ENCODE measurements at places on chromosomes 13 and 19.
A peak's percentile ranks its signal among the peaks of the same experiment; 100 is the strongest.

DNA sequence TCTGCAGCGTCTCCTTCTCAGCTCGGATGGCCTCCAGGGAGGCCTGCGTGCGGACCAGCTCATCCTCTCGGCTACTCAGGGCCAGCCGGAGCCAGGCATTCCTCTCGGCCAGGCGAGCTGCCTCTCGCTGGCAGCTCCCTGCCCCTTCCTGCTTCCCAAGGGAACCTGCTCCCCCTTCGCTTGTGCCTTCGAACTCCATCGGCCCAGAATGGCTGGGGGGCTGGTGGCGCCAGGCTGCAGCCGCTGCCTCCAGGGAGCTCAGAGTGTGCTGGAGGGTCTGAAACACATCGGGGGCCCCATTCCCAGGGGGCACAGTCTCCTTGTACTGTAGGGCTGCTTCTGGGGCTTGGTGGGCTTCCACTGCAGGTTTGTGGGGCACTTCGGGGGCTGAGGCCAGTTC, 2.0 kb downstream of the USHBP1 start:
- DNase-seq = no peak

DNA sequence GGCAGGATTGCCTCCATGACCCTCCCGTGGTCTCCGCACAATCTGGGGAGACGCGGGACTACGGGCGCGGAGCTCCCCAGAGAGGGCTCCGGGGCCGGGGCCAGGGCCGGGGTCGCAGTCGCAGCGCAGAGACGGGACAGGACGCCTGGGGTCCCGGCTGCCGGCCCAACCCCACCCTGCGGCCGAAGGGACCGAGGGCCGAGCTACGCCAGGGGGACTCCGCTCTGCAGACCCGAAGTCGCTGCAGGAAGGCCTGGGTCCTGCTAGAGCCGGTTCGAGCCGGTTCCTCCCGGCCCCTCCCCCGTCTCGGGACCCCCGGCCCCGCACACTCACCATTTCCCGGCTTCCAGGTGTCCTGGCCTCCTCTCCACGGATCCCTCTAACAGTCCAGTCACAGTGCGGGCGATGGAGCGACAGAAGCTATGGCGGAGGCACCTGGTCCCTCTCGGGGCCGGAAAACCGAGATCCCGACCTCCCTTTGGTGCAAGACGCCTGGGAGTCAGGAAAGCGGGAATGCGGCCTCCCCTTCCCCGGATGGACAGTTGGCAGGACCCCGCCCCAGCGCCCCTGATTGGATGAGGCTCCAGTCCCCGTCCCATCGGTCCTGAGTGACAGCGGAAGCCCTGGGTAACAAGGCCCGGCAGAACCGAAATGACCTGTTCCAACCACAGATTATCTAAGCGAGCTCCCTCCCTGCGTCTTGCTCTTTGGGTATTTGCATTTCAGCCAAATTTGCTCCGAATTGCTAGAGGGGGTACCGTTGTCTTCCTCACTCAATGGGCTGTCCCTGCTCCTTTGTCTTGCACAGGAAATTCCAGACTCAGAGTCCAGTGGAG, at the start of gene ZNF625:
Gene ZNF625 (minus strand): TSS at position 512 of the 836 bp plus-strand sequence. CDS start 176 bp downstream, at position 336.
- peak; percentile 79 for DNase-seq

DNA sequence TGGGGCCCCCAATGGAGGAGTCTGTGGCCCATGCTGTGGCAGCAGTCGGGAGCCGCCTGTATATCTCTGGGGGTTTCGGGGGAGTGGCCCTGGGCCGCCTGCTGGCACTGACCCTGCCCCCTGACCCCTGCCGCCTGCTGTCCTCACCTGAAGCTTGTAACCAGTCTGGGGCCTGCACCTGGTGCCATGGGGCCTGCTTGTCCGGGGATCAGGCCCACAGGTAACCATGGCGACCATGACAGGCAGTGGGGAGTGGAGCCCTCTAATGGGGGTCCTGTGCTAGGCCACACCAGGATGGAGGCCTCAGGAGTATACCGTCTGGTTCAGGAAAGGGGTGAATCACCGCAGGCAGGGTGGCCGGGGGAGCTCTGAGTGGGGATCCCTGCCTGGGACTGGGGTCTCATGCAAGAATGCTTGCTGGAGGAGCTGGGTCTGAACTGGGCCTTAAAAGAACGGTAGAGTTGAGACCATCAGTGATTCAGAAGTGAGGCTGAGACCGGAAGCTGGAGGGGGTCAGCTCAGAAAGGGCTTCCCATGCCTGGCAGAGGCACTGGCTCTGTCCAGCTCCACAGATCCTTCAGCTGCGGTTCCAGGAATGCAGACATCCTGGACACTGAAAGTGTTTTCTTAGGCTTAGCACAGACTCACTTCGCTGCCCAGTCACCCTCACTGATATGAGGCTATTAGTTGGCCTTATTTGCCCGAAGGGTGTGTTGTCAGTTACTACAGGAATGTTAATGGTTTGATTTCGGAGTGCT, 29.1 kb downstream of the CNFN start:
- DNase-seq = no peak

DNA sequence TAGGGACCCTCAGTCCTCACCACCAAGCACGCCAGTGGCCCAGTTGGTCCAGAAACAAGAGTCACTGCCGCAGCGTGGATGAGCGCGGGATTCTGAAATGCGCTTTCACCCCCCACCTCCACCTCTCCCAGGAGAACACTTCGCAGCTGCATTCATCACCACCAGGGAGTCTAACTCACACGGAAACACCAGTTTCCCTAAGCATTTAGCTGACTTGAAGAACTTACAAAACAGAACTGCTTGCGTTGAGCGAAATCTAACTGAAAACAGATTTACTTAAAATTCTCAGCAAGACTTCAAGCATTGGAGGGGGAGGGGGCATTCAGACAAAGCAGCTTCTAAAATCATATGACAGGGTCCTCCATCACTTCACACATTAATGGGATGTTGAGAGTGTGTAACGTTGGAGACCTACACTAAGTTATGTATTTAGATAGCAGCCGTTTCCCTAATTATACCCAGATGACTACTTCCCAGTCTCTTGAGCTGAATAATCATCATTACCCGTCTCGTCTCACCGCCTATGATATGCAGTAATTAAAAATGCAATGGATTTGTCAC, 258.2 kb upstream of the IRS2 start:
- DNase-seq = no peak

DNA sequence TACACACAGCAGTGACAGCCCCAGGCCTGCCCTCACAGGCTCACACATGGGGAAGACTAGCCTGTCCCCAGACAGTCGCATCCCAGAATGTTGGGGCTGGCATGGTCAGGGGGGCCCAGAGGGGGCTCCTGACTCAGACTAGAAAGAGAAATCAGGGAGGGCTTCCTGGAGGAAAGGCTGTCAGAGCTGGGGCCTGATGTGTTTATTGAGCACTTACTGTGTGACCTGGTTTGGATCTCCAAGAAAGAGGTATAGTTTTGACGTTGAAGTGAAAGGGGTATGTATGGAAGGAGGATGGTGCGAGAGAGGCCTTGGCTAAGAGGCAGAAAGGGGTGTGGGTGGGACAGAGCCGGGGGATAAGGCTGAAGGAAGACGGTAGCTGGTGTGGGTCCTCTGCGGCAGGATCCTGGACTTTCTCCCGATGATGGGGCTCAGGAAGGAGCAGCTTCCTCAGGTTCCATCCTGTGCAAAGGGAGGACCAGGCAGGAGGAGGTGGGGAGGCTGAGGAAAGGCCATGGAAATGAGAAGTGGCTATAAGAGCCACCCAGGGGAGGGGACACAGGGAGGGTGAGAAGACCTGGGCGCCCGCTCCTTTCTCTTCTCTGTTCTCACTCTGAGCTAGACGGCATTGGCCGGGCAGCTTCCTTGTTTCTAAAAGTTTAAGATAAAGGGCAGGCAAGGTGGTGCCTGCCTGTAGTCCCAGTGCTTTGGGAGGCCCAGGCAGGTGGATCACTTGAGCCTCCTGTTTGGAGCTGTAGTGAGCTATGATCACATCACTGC, 16.1 kb upstream of the BCL3 start:
- no peak for DNase-seq

DNA sequence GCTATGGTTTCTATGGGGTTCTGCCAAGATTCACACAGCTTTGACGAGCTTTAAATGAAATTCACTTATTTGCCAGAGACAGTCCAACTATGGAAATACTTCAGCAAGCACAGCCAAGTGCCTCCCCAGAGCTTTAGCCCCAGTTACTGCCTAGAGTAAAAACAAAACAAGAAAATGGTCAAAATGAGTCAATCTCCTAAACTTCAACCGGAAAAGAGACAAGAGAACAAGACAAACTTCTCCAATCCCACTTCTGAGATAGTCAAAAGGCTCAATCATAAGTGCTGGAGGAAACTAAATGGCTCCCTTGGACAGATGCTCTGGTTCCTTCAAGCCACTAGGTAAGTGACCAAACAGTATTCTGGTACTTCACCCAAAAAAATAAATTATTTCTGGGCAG, 65.8 kb downstream of the KATNAL1 start:
- peak; percentile 25 for DNase-seq

DNA sequence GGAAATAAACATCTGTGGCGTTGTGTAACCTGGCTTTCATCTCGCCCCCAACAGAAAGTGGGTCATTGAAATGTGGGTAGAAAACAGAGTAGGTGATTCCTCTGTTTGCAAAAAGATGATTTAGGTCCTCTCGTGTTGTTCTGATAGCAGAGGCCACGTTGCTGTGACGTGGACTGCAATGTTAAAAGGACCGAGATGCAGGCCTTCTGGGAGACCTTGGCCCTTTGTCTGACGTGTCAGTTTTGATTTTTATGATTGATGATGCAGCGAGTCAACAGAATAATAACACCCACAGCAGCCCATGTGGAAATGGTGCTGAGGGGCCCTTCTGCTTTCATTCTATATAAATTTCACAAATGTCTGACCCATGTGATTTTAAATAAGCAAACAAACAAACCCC, 68.9 kb downstream of the FGF9 start:
- DNase-seq = no peak

DNA sequence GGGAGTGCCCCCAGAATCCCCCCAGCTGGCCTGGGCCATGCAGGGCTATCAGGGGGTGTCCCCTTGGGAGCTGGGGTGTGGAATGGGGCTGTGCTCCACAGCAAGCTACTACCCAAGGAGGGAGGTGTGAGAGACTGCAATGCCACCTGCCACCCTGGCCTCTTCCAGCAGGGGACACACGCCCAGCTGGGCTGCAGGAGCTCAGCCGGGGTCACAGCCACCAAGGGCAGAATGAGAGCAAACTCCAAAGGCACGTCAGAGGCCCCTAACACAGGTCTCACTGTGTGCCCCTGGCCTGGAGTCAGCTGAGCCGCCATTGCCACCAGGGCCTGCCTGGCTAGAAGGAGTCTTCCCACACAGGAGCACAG, 55.5 kb downstream of the MLLT1 start:
- DNase-seq = no peak

DNA sequence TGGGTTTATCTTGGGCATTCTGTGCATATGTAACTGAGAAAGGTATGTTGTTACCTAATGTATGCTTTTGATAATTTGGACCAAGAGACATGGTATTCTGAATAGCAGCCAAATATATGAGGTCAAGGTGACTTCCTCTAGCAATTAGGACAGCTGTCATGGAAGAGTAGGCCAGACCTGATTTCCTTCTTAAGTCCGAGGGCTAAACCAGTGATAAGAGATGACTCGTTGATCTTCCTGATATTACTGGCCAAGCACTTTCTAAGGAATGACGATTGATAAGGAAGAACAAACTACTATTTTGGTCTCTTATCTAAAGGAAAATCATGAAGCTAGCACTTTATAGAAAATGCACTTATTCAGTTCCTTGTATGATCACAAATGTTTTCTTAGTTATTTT, 42.7 kb downstream of the ARHGAP35 start:
- no peak for DNase-seq

GRCh38 chr13:49464621-49465325, 20.7 kb downstream of the SETDB2 start:
- no peak for DNase-seq

DNA sequence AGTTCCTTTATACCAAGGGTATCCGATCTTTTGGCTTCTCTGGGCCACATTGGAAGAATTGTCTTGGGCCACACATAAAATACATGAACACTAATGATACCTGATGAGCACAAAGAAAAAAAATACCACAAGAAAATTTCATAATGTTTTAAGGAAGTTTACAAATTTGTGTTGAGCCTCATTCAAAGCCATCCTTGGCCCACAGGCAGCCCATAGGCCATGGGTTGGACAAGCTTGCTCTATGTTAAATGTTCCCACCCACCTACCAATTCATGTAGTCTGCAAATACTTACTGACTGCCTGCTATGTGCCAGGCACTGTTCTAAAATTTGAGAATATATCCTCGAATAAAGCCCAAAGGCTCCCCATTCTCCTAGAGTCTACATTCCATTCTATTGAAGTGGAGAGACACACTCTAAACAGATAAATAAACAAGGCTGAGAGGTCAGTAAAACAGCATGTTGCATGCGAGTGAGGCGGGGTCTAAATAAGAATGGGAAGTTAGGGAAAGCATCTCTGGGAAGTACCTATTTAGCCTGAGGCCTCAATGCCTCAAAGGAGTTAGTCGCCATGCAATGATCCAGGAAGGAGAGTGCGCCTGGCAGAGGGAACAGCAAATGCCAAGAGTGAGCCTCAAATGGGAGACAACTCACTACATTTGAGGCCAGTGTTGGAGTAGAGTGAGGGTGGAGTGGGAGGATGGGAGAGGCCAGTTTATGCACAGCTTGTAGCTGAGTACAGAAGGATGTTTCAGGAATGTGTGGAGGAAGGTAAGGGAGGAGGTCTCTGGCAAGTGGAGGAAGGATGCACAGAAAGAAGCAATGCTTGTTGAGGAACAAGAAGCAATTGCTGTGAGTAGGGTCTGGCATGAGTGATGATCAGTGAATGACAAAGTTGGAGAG, 52.5 kb upstream of the CLDN10 start:
- no peak for DNase-seq

- no peak for DNase-seq
Measured at GRCh38 chr13:48783181-48783630, 129.5 kb downstream of the CYSLTR2 start.

DNA sequence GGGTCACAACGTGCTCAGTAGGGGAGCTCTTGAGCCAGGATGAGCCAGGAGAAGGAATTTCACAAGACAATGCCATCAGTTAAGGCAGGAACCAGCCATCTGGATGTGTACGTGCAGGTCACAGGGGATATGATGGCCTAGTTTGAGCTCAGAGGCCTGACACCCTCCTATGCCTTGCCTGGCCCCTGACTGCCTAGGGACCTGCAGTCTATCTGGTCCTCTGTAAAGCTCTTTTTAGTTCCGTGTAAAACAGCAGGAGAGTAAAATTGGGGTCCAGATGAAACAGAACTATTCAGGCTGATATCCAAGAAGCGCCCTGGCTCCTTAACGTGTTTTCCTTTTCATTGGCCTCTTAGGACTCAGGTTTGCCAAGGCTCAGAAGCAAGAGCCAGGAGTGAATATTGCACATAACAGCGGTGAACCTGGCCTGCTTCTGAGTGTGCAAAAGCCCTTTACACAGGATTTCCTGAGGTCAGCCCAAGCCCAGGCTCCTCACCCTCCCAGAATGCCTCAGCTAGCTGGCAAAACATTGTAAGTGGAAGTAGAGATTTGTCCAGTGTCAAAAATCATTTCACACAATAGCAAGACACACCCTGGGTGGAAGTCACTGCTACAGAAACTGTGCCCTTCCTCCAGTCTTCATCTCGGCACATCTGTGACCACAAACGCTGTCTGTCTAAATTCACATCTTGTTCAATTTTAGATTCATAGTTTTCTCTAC, 777.2 kb downstream of the UQCRFS1 start:
- DNase-seq = no peak

DNA sequence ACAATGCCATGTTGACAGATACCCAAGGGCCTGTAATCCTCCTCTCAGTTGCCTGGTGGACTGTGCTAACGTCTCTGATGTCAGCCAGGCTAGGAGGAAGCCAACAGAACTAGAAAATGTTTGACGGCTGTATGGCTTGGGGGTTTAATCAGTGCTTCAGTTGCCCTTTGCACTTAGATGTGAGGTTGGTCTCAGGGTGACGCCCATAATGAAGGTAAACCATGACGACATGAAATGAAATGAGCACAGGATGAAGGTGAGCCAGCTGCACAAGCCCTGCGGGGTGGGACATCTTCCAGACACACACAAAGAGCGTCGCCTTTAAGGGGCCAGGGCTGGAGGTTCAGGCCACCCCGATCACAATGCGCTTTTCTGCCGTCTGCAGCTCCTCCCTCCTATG, 127.2 kb downstream of the CRYL1 start:
- no peak for DNase-seq
